G401 (cell line): ENCODE measurements at places on chromosomes 11 and 22. TPM values are rescaled to one million over a fixed set of nuclear protein-coding genes. Genes with fewer than 3 reads are reported as not detected.

DNA sequence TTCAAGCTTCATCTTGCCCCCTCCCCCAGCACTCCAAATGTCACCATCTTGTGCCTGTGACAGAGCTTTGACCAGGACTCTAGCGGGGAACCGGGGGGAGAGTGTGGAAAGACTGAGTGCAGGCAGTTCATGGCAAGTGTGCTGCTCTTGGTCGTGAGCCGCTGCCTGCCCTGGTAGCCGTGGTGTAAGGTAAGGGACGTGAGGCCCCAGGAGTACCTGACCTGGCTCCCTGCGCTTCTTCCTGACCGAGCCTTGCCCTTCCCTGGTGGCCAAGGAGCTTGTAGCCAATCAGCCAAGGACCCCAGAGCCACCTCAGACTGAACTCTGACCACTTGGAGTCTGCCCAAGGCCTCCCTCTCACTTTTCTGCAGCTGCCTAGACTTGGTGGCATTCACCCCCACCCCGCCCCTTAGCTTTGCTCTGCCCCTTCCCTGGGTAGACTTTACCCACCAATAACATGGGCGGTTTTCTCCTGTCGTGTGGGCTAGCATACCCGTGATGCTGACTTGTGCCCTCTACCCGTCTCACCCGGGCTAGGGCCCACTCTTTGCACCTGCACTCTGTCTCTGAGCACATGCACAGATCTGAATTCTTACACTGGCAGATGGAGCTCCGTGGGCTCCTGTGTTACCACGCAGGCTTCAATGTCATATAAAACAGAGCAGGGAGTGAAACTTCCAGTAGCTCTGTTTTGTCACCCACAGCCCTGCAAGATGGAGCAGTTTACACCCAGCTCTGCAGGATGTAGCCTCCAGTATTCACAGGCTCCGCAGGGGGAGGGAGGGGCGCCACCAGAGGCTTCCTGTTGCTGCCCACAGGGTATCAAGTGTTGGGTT lies 1.5 kb downstream of the DGKZ start:
- DNase-seq: no peak

DNA sequence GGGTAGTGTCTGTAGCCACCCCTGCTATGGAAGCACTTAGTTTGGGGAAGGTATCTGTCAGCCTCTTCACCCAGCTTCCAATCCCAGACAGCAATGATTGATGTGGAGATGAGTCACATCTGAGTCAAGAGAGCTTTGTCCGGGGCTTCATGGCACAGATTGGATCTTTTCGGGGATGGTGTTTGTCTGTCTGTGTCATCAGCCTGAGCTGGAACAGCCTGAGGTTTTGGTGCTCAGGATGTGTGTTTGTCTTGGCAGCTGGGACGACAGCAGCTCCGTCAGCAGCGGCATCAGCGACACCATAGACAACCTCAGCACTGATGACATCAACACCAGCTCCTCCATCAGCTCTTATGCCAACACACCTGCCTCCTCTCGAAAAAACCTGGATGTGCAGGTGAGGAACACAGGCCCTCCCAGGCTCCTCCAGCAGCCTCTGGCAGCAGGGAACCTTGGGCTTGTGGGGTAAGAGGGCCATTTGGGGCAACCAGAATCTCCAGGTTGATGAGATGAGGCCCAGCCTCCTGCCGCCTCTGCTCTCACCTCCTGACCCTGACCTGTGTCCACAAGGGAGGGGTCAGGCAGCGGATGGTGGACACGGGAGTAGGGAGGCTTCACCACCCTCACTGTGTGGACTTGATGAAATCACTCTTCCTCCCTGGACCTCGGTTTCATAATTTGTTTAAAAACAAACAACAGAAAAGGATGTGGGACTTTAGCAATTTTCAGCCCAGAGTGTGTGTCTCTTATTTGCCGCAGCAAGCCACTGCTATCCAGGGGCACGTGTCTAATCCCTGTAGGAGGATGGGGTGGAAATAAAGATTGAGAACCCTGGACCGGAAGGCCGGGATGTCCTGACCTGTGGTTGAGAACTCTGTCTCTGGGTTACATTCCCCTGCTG lies 124.3 kb downstream of the DBX1 start:
- no peak for DNase-seq

OR4A16 gene
- total RNA-seq: not detected in 2 replicates

- no peak for DNase-seq
Measured at GRCh38 chr22:27930331-27931060, 11.4 kb upstream of the PITPNB start.

GRCh38 chr11:39972461-39972860 lies 1487.0 kb downstream of the LRRC4C start:
- no peak for DNase-seq

DNA sequence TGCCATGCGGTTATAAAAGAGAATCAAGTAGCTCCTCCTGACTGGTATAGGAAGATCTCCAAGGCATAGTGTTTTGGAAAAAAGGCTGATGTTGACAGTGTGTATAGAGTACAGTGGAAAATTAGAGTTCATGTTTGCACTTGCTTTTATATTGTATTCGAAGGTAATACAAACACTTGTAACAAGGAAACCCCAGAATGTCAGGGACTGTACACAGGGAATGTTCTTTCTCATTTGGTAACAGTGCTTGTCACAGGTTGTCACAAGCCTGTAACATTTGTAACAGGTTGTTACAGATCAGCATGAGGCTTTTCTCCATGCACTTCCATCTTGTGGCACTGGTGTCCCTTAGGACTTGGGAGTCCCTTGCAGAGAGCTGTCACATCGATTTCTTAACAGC lies 64.0 kb downstream of the GRK3 start:
- DNase-seq: no peak

GRCh38 chr11:130874396-130874795 lies 41.9 kb downstream of the SNX19 start:
- DNase-seq: no peak

GRCh38 chr11:44823006-44823405 lies 96.2 kb downstream of the TSPAN18 start:
- no peak for DNase-seq

- DNase-seq: no peak
Measured at GRCh38 chr11:73034777-73035176, 107.3 kb downstream of the FCHSD2 start.

PAX6 gene
- total RNA-seq: 2.7 and 3.8 TPM in 2 replicates

DNA sequence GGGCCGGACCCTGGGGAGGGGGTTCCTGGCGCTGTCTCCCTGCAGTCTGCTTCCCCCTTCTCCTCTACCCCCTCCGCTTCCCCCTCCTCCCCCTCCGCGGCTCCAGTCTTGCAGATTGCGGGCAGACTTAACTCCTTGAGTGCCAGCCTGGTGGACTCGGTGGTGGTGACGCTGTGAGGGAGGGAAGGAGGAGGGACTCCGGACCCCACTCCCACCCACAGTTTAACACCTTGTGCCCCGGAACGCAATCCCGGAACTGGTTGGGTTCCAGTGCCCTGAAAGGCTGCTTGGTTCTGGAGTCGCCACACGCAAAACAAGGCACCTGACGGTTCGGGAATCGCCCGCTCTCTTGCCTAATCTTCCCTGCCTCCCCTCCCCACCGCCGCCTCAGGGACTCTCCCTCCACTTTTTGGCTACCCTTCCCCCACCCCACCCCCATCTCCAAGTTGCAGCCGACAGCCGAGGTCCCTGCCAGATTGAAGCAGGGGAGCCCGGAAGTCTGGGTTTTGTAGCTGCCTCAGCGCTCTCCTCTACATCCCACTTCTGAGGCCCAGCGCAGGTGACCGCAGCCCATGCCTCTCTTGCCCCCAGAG lies 3.9 kb upstream of the BCL9L start:
- peak; percentile 94 for DNase-seq

DNA sequence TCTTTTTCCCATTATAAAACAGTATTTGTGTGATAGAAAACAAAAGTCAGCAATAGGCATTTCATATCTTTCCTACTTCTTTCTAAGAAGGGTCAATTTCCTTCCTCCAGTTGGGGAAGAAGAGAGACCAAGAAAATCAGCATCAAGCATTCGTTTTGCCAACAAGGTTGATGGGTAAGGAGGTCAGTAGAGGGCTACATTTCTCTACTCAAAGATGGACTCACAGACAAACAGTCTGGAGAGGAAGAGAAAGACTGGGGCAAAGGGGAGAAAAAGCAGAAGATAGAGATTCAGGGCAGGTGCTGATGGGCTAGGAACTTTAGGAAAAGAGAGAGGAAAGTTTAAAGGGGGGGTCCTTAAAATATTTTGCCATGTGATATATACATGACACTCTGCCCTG lies 8.6 kb upstream of the MTNR1B start:
- no peak for DNase-seq

CCDC89 gene
- total RNA-seq: 8.6 and 10.7 TPM in 2 replicates

TSSC4 gene
- total RNA-seq: 44.6 and 46.1 TPM in 2 replicates

GRCh38 chr11:33168709-33169200 lies 7.5 kb upstream of the CSTF3 start:
- DNase-seq: no peak

ANO5 gene
- total RNA-seq: 1.1 and 1.6 TPM in 2 replicates

MMP10 gene
- 42.3 and 45.3 TPM in 2 replicates for total RNA-seq

PGR gene
- not detected in 2 replicates for total RNA-seq

- peak; percentile 74 for DNase-seq
Measured at GRCh38 chr22:17422736-17423343, 53.6 kb downstream of the CECR2 start.

PGA5 gene
- not detected in 2 replicates for total RNA-seq

RBMXL2 gene
- total RNA-seq: not detected in 2 replicates

OR51I1 gene
- not detected in 2 replicates for total RNA-seq

- DNase-seq: no peak
Measured at GRCh38 chr11:110356762-110357671, 60.6 kb upstream of the RDX start.

- no peak for DNase-seq
Measured at GRCh38 chr11:120034881-120035630, 102.9 kb downstream of the TRIM29 start.

ADAMTS8 gene
- not detected in 2 replicates for total RNA-seq

DNA sequence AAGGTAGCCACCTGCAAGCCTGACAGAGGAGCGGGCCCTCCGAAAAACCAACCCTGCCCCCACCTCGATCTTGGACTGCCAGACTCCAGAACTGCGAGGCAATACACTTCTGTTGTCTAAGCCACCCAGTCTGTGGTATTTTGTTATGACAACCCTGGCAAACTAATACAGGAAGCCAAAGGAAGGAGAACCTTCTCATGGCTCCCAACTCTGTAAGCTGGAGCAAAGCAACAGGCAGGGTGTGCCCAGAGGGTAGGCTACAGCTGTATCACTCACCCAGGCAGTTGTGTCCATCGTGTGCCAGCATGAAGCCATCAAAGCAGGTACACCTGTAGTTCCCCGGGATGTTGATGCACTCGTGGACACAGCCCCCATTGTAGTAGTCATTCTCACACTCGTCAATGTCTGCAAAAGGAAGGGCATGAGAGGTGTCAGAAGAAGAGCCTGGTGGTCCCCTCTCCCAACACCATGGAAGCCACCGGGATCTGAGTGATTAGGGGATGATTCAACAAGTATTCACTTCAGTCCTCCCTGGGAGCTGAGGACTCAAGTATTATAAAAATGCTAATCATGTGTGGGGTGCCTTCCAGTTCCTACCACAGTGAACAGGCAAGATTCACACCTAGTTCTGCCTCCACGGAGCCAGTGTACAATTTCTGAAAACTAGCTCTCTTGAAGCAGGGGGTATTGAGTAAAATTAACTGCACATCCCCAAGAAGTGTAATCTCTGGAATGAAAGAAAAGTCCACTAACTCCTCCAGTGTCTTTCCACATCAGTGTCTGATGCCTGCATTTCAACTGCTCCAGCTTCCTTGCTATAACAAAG lies 23.3 kb downstream of the SCUBE1 start:
- no peak for DNase-seq

- DNase-seq: no peak
Measured at GRCh38 chr11:2690596-2691354, 9.0 kb downstream of the KCNQ1OT1 start.

DNA sequence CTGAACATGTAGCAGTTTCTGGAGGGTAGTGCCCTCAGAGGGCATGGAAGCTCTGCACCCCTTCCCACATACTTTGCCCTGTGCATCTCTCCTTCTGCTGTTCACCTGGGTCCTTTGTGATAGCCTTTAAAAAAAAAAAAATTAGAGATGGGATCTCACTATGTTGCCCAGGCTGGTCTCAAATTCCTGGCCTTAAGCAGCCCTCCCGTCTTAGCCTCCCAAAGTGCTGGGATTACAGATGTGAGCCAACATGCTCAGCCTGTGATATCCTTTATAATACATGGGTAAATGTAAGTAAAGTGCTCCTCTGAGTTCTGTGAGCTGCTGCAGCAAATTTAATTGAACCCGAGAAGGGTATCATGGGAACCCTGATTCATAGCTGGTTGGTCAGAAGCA lies 33.7 kb downstream of the PPFIA1 start:
- no peak for DNase-seq

GRCh38 chr22:25331050-25331449 lies 111.6 kb downstream of the CRYBB2 start:
- DNase-seq: no peak

GGT5 gene
- not detected in 2 replicates for total RNA-seq

DNA sequence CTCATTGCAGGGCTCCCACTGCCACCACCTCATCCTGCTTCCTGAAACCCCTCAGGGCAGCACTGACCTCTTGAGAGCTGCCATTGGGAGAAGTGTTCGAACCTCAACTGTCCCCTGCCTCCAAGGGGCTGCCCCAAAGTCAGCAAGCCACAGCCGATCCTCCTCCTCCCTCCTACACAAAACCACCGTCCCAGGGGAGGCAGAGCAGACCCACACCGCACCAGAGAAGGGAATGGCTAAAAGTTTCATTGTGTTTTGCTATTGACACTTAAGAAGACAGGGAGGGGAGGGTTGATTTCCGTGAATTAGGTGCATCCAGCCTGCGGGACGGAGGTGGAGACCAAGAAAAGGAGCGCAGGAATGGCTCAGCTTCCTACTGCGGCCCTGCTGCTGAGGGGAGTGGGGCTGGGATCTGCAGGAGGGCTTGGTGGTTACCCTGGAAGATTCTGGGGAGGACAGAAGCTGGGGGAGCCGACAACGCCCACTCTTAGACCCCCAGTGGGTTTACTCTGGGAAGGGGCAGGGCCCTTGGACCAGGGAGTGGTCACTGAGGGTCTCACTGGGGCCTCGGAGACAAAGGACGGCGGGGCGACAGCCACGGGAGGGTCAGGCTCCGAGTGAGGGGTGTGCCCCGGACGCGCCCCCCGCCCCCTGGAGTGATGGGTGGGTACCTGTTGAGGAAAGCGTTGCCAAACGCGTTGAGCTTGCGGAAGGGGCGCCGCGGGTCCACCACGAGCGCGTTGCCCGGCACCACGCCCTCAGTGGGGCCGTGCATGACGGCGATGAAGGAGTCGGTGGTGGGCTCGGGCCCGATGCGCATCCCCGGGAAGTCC lies 815 bp downstream of the EHD1 start:
- no peak for DNase-seq

DNA sequence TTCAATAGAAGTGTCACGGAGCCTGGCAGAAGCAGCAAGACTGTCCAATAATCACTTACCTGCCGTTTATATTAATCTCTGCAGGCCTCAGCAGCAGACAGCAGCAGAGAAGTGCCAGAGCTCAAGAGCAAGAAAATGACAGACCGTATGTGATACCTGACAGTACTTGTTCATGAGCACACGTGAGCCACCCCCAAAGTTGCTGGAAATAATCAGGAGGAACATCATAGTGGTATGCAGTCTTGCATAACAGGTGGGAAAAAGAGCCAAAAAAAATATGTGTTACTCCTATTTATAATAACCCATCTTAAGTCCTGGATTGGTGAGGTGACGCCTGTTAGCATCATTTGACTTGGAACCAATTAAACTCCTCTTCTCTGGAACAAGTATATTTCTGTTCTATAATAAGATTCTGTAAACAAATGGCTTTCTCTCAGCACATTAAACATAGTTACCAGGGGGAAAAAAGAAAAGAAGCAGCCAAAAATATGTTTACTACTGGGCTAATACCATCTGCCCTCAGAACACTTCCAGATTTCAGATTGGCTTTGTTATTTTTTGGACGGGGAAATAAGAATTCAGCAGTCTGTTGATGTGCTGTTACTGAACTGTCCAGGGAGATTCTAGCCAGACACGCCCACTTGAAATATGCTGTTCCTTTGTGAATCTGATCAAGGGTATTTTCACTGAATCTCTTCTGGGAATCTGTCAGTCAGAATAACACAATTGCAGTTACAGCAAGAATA lies 7.9 kb upstream of the SLN start:
- DNase-seq: peak; percentile 97

CCDC73 gene
- not detected in 2 replicates for total RNA-seq
